ENCODE measurements at places on chromosomes 7 and 10.

DNA sequence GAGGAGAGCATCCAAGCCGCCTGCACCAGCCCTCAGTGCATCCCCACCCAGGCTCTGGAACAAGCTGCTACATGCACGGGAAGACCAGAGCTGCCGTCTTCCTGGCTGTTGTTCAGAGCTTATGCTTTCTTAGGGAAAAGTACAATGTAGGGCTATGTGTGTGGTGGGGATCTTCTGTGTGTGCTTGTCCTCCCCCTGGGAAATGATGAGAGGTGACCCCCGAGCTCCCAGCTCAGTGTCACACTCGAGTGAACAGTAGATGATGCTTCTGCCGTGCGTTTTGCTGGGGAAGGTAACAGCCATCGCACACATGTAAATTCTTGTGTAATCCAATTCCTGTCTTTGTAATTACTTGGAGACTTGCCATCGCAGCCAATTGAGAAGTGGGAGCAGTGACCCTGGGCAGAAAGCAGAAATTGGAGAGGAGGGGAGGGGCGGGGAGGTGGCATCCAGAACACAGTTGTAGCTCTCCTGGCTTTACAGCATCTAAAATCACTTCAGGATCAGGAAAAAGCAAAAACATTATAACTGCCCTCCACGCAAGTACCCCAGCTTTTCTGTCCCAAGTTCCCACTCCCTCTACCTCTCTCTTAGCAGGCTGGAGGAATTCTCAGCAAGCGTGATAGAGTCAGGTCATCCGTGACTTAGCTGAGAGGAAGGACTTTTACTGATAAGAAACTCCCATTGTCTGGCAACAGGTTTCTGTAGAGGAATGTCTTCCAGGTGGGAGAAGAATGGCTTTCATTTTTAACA is 149.6 kb downstream of the TCF7L2 start:
- no peak for DNase-seq

DNA sequence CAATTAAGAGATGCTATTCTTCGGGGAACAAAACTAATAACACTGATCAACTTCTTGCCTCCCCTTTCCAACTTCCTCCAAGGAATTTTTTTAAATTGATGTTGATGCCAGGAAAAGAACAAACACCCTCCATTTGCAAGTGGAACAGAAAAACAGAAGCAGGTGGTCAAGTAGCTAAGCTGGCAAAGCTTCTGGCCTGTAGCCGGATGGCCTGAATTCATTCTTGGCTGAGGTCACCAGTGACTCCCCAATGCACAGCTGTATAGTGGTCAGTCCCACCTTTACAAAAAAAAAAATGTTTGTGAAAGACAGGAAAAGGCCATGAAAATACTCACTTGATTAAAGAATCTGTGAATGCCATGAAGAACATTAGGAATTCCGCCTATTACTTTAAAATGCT is 39.1 kb downstream of the DOCK4 start:
- DNase-seq: no peak

- no peak for DNase-seq
Observed at GRCh38 chr7:130970196-130970595, 236.2 kb upstream of the KLF14 start.

DNA sequence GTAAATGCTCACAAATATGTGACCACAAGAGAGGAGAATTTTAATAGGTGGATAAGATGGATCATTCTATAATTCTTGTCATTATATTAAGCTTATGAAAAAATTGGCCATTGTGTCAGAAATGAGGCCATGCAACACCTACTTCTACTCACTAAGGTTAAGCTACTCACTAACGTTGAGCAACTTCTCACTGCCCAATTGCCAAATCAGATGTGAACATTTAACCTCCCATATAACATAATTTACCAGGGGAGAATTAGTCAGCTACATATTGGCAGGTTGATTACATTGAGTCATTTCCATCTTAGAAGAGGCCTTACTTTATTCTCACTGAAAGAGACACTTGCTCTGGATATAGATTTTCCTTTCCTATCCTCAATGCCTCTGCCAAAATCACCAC is 211.2 kb upstream of the DGKB start:
- DNase-seq: no peak

- no peak for DNase-seq
Observed at GRCh38 chr10:124694481-124695220, 49.5 kb downstream of the FAM53B start.

GRCh38 chr10:6516281-6516928 is 63.7 kb downstream of the PRKCQ start:
- no peak for DNase-seq

DNA sequence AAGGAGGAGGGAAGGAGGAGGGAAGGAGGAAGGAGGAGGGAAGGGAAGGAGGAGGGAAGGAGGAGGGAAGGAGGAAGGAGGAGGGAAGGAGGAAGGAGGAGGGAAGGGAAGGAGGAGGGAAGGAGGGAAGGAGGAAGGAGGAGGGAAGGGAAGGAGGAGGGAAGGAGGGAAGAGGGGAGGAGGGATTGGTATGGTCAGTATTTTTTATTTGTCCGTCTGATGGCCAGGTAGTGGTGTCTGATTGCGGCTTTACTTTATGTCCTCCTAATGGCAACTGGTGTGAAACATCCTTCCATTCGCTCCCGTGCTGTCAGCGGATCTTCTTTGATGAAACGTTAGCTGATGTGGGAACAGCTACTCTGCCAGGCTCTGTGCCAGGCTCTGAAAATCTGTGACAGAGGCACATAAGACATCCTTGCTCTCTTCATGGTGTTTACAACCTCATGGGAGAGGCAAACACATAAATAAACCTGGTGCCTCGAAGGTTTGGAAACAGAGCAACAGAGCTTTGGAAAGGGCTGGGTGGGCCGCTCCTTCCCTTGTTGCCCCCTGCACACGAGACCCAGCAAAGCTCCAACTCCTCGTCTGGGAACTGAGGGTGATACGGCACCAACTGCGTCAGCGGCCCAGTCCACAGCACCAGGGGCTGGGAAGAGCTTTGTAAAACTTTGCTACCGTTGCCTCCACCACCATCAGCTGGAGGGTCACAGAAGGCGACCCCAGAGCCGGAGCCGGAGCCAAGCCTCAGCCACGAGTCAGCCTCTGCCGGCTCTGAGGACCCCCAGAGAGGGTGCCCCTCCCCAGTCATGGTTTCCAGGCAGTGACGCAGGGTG is 40.3 kb downstream of the PDGFA start:
- DNase-seq: no peak

GRCh38 chr10:85648279-85648754 is 718.3 kb downstream of the GRID1 start:
- DNase-seq: no peak

DNA sequence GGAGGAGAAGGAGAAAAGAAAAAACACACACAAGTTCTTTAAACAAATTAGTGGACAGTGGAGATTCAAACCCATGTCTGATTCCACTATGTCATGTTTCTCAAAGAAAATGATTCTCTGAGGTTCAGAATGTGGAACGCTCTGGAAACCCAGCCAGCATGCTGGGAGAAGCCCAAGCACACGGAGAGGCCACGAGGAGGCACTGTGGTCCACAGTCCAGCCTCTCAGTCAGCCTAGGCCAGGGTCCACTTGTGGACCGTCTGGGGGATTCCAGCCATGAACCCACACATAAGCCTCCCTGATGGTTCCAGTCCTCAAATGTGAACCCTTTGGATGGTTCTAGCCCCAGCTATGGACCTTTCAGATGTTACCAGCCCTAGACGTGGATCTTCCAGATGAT is 73.4 kb downstream of the CAV1 start:
- no peak for DNase-seq

DNA sequence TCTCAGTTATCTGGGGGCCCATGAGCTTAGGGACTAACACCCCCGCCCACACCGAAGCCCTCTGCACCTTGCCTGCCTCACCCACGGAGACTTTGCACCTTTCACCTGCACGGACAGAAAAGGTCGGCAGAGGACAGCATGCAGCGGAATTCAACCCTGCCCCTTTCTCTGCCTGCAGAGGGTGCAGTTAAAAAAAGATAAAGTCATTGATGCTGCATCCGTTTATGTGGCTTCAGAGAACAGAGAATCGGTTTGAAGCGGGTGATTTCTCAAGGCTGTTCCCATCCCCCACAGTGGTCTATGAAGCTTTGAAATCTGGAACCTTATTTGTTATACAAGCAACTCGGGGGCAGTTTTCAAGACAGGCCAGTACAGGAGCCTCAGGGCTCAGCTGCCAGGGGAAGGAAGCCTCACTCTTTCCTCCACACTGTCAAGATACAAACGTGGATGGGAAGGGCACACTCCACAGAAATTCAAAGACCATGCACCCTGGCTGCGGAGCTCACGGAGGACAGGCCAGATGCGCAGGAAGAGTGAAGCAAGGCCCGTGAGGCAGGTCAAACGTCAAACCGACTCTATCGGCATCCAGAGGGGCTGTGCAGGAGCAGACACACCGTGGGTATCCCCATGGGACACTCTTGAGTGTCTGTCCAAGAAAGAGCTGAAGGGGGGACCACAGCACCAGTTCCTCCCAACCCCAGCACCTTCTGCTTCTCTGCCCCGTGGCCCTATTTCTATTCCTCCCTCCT is 66.3 kb downstream of the INSIG1 start:
- DNase-seq: no peak

GRCh38 chr10:124025660-124026588 is 67.5 kb downstream of the CHST15 start:
- no peak for DNase-seq

- DNase-seq: no peak
Observed at GRCh38 chr7:134669388-134669787, 22.7 kb downstream of the BPGM start.

DNA sequence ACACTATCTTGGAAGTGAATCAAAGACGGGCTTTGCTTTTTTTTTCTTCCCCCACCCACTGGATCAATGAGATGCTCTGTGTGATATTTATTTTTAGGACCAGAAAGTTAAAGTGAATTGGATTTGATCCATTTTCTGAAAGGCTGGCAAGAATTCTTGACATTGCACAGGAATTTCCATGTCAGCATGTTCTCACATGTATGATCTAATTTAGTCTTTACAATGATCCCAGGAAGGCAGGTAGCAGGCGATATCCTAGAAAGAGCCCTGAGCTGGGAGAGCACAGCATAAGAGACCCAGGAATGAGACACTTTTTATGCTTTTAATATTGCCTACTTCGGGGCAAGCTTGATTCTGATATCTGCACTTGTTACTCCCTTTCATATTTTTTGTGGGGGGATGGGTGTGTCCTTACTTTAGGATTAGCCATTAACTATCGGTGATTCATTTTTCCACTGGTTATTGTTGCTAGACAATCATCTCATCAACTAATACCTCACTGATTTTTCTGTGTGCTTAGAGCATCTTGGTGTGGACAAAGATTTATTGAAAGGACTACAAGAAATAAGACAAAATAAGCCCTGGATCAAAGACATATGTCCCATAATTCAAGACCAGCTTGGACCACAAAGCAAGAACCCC is 58.1 kb downstream of the NRP1 start:
- no peak for DNase-seq

GRCh38 chr10:119020627-119020946 is 8.9 kb upstream of the NANOS1 start:
- DNase-seq: no peak

DNA sequence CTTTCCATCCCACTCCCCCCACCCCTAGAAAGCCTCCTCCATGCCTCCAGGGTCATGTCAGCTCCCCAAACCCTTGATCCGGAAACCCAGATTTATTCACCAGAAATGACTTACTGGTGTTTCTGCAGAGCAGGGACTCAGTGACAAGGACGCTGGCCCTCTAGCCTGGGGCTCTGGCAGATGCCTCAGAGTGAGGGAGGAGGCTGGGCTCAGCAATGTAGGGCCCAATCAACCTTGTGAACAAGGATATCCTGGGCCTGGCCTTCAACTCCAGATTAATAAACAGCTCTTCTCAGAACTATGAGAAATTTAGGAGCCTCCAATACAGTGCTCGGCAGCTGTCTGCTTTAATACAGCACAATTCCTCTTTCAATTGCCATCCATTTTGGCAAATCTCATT is at the start of gene MBL2:
MBL2 (minus strand) TSS at position 162 of the 400 bp plus-strand sequence. CDS start 1,149 bp downstream, outside the sequence.
- no peak for DNase-seq

DNA sequence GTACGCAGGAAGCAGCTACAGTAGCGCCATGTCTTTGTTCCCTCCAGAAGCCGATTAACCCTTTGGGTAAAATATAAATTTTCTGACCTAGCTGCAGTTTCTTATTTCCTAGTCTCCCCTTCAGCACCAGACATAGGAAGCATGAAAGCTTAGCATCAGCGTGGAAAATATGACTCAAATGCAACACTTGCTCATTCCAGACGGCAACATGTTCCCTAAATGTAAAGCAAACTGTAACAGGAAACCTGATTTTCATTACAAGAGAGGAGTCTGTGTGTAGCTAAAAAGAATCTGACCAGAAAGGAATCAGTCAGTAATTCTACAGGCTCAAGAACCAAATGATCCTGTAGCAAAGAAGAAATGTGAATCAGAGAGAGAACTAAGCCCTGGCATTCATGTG is 219.2 kb downstream of the C7orf25 start:
- no peak for DNase-seq

GRCh38 chr10:101839416-101840063 is 4.1 kb downstream of the KCNIP2 start:
- DNase-seq: peak; percentile 72

DNA sequence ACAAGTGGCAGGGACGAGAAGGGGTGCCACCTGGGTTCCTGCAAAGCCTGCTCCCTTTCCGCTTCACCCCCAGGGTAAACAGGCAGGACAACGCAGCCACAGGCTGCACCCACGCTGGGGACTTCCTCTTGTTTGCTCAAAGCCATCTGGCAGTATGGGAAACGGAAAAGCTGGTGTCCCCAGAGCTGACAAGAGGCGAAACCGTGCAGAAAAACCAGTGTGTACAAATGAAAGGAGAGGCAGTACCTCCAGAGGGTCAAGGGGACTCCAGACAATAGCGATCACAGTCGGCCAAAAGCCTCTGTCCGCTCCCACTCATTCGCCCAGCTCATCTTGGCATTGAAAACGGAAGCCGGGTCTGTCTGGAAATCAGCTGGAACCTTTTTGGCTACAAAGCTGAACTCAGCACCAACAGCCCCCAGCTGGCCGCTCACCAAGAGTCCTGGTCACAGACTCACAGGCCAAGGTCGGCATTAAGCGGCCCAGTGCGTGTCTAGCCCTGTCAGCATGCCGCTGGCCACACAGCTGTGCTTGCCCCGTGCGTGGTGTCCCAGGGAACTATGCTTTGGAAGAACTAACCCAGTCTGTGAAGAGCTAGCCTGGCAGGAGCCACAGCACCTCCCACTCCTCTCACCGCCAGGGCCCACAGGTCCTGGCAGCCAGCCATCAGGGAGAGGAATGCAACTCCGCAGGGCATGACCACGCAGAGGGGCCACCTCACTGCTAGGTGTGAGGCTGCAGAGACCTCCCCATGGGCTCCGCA is 10.4 kb downstream of the TNS3 start:
- no peak for DNase-seq

GRCh38 chr10:124116771-124117510 is 23.5 kb upstream of the CHST15 start:
- DNase-seq: no peak

DNA sequence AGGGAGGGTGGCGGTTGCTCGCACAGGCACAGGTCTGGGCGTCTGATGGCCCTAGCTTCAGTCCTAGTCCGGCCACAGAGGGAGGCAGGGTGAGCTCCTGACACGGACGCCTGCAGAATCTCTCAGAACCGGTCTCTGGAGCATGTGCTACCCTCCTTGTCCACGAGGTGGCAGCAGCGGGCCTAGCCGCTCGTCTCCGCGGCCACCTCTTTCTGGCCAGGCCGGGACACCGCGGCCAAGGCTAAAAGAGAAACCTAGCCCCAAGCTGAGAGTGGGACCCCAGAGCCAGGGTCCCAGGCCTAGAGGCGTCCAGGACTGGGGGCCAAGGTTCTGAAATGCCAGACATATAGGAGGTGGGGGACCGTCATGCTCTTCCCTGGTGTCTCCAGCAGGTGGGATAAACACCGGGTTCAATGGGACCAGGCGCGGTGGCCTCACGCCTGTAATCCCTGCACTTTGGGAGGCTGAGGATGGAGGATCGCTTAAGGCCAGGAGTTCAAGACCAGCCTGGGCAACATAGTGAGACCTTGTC is 3.2 kb upstream of the LAT2 start:
- peak; percentile 82 for DNase-seq

GRCh38 chr10:6487920-6488319 is 92.2 kb downstream of the PRKCQ start:
- no peak for DNase-seq

All from GM06990 (cell line).